ENCODE measurements at places on chromosomes 5 and 9.

DNA sequence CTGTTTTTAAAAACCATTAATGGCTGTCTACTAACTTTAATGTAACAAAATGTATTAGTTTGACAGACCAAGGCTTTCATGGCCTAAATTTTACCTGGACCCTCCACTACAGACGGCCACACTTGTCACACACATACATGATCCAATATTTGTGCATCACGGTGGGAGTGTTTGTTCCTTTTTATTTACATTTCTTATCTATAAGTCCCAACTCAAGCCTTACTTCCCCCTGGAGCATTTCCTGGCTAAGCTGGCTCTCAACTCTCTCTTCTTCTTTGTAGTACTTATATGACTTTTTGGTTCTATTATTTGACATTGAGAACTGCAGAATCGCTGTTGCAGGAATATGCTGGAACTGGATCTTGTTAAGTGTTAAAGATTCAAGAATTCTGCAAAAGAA is 534.4 kb downstream of the RAB3C start:
- DNase-seq = no peak

- DNase-seq = no peak
Observed at GRCh38 chr9:5684101-5684500, 55.2 kb downstream of the RIC1 start.

GRCh38 chr9:16974436-16974835 is 104.0 kb upstream of the BNC2 start:
- DNase-seq = no peak

GRCh38 chr5:969408-969839 is 39.2 kb upstream of the NKD2 start:
- DNase-seq = no peak

DNA sequence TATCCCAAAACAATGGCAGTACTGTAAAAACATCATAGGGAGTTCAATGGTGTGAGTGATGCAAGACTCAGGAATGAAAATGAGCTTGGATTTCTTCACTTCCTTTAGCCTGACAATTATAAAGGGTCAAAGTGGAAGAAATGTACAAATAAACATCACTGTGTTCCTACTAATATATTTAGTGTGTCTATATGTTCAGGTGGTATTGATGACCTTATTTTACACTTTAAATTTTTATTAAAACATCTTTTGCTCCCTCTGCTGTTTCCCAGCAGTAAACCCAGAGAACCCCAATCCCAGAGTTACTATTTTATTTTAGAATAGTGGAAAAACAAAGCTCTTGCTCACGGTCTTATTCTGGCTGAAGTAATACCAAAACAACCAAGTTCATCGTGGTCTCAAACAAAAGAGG is 2.0 kb downstream of the LOX start:
- peak; percentile 33 for DNase-seq

DNA sequence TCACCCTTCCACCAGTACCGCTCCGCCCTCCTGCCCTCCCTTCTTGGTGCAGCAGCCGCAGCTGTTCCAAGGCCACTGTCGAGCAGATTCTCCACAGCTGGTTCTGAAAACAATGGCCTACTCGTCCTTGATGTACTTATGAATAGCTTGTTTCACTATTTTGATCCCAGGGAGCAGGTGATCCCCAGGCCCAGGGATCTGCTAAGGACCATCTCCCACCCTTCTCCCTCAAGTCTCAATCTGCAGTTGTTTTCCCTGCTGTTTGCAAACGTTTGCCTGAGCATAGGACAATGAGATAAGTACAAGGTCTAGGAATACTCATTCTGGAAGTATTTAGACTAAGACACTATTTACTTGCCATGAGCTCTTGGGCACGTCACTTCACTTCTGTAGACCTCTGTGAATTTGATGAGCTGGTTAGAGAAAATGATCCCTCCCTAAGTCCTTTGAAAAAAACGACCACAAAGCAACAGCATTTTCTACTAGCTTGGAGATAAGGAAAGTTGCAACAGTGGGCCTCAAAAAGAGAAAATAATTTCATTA is 1.8 kb downstream of the LURAP1L start:
- no peak for DNase-seq

GRCh38 chr9:29282121-29282520 is 1708.8 kb upstream of the C9orf72 start:
- no peak for DNase-seq

DNA sequence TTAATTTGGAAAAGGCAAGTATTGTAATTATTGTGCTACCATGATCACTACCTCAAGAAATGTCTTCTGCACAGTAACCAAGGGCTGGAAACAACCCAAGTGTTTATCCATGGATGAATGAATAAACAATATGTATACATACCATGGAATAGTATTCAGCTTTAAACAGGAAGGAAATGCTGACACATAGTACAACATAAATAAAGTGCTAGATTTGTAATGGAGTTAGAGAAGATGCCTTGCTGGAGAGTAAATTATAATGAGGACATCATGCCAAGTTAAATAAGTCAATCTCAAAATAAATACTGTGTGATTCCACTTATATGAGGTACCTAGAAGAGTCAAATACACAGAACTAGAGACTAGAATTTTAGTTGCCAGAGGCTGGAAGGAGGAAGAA is 160.0 kb downstream of the CCDC192 start:
- no peak for DNase-seq

DNA sequence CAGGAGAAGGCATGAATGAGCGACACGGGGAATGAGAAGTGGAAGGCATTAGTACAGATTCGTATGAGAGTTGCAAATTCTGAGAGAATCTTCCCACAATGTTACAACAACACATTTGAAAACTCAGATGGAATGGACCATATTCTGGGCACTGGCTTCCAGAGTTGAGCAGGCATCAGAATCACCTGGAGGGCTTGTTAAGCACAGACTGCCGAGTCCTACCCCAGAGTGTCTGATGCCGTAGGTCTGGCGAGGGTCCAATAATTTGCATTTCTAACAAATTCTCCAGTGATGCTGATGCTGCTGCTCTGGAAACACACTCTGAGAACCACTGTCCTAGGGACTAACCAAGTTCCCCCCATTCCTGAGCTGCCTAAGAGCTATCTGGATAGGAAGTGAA is 2.9 kb upstream of the TLX3 start:
- no peak for DNase-seq

Measured in HuH-7.5 (cell line).